CD4-positive, alpha-beta T cell treated with Interleukin-15 for 4 hours (primary cell): ENCODE measurements at places on chromosomes 7 and 10.

GRCh38 chr10:6769704-6770417, 189.8 kb upstream of the PRKCQ start:
- no peak for DNase-seq

- DNase-seq: peak; percentile 38
These were observed 19.4 kb downstream of the SLK start for GRCh38 chr10:103986360-103986759.

- DNase-seq: no peak
These were observed 34.2 kb upstream of the DDC start for GRCh38 chr7:50599385-50599784.

DNA sequence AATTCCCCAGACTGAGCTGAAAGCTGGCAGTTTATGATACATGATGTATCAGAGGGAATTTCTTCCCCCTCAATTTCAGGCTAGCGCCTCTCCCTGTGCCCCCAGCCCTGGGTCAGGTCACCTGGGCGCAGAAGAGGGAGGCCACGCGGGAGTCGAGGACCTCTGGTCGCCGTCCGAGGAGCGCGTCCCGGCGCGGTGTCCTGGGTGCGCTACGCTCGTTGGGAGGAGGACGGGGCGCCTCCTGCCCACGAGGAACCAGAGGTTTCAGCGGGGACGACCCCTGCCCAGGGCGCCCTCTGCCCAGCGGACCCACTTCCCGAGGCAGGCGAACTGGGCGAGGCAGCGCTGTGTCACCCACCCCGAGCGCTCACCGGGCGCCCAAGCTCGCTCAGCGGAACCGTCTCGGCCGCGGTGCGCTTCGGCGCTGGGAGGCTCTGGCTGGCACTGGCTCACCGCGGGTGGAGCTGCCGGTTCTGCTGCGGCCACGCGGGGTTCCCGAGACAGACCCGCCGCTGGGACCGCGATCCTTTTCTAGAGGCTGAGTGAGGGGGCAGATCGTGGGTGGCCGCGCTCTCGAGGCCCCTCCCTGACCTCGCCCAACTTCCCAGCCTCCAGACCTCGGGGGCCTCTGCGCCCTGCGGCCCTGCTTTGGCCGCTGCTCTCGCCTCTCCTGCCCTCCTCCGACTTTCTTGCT, at the start of gene FAM237B:
Gene FAM237B, minus strand, starts transcription at position 504 of the 694 bp plus-strand sequence. CDS start 1,556 bp downstream, outside the sequence.
- DNase-seq: no peak

GRCh38 chr10:132467464-132468149, 70.0 kb upstream of the INPP5A start:
- DNase-seq: no peak

- DNase-seq: no peak
These were observed 125.6 kb downstream of the VIPR2 start for GRCh38 chr7:159019111-159019510.

GRCh38 chr7:36661135-36661840, 63.0 kb downstream of the AOAH start:
- DNase-seq: no peak

DNA sequence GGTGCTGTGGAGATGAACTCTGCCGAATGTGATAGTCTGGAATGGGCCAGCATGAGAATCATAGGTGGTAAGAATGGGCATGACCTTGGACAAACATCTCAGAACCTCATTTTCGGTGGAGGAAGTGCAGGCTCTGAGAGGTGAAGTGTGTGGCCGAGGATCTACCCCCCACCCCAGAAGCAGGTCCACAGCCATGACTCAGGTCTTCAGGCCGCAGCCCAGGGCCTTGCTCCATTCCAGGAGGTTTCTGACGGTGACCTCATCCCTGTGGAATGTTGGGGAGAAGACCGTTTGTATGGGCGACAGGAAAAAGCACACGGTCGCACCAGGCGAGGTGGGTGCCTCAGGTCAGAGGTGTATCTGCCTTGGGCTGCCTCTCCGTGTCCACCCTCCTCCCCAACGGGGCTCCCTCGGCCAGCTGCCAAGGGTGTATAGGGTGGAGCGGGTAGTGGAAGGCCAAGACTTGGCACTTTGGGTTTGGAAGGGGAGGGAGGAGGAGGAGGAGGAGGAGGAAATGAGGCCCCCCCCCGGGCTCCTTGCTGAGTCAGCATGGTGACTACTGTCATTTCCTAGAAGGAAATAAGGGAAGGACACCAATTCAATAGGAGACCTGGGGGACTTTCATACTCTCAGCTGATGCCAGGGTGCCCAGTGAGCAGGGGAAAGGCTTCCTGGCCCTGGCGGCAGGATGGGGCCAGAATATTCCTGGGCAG, 168.0 kb upstream of the RHEB start:
- DNase-seq: no peak

DNA sequence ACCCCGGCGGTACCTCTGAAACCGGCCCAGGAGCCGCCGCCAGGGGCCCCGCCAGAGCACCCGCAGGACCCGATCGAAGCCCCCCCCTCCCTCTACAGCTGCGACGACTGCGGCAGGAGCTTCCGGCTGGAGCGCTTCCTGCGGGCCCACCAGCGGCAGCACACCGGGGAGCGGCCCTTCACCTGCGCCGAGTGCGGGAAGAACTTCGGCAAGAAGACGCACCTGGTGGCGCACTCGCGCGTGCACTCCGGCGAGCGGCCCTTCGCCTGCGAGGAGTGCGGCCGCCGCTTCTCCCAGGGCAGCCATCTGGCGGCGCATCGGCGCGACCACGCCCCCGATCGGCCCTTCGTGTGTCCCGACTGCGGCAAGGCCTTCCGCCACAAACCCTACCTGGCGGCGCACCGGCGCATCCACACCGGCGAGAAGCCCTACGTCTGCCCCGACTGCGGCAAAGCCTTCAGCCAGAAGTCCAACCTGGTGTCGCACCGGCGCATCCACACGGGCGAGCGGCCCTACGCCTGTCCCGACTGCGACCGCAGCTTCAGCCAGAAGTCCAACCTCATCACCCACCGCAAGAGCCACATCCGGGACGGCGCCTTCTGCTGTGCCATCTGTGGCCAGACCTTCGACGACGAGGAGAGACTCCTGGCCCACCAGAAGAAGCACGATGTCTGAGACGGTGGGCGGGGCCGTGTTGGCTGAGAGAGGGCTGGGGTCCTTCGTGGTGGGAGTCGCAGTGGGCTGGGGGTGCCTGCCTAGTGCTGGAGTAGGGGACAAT, 3.8 kb downstream of the REPIN1 start:
- no peak for DNase-seq
